ENCODE measurements at places on chromosomes 11 and 22.

- no peak for DNase-seq
Measured at GRCh38 chr11:114921697-114922096, 243.4 kb downstream of the NXPE2 start.

DNA sequence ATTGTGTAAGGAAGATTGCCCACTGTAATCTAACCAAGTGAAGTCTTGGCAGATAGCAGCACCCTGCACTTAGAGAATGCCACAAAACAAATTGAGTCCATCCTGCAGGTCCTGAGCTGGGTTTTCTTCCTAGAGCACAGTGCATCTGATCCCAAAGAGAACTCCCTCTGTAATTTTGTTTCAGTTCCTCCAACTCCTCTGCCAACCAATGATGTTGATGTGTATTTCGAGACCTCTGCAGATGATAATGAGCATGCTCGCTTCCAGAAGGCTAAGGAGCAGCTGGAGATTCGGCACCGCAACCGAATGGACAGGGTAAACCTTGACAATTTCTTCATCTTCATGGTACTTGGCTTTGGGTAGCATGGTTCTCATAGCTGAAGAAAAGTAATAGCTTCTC is 33.1 kb upstream of the ST14 start:
- no peak for DNase-seq

- no peak for DNase-seq
Measured at GRCh38 chr11:10379022-10379421, 74.1 kb downstream of the ADM start.

DNA sequence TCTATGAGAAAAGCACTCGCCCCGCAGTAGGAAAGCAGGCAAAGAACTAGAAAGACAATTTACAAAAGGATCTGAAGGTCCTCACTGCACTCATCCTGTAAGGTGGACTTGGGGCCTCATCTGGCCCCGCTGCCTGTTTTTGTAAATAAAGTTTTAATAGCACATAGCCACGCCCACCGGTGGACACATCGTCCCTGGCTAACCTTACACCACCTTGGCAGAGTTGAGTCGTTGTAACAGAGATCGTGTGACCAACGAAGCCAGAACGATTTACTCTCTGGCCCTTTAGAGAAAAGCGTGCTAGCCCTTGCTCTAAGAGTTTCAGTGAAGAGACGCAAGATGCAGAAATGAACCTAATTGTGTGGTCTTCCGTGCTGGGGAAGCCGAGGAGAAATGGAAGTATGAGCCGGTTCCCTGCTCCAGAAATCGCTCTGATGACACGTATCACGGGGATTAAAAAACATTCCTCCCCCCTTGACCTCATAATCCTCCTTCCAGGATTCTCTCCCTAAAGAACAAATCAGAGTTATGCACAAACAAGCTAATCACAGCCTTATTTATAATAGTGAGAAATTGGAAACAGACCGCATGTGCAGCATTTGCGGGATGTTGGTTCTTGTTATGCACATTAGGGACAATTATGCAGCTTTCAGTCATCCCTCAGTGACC is 80.1 kb downstream of the CDKN1C start:
- peak; percentile 2 for DNase-seq

Data from CD4-positive, alpha-beta T cell treated with Interleukin-4 for 1 hour (primary cell).